Upper lobe of left lung (tissue), 6 donors: ENCODE measurements at places on chromosomes 1 and 21. TPM values are rescaled to one million over a fixed set of nuclear protein-coding genes. Genes with fewer than 3 reads are reported as not detected.

GRCh38 chr1:220315070-220315839 is 43.0 kb upstream of the RAB3GAP2 start:
- DNase-seq = no peak

GRCh38 chr1:36715797-36716196 is 233.1 kb upstream of the CSF3R start:
- no peak for DNase-seq

DNA sequence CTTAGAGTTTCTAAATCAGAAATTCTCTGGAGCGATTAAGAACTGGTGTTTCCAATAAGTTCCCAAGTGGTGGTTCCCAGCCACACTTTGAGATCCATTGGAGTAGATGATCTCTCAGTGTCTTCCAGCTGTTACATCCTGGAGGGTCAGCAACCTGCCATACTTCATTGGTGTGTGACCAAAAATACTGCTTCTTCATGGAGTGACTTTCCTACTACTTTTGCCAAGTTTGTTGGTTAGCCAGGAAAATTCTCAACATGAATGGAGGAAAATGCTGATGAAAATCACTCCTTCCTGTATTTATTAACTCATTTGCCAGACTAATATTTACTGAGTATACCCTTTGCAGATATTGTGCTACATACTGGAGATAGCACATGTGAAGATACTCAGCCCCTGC is 186.1 kb downstream of the FGGY start:
- DNase-seq = no peak

- no peak for DNase-seq
Observed at GRCh38 chr1:237183963-237184540, 142.1 kb downstream of the RYR2 start.

DNA sequence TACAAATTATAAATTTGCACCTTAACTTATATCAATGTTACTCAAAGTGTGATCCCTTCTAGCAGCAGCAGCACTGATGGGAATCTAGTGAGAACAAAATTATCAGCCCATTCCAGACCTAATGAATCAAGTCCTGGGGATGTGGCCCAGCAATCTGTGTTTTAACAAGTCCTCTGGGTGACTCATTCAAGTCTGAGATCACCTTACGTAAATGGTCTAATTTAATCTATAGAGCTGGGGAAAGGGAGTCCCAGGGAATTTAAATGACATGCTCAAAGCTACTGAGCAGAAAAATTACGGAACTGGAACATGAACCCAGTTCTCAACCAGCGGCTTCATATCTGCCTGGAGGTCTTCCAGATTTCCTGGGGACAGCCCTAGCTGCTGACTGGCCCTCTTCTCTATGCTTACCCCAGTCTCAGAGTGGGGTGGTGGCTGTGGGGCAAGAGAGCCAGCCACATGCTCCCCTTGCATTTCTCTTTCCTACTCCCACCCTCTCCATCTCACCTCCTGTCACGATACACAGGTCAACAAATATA is 220.0 kb downstream of the TM2D1 start:
- DNase-seq = no peak

DNA sequence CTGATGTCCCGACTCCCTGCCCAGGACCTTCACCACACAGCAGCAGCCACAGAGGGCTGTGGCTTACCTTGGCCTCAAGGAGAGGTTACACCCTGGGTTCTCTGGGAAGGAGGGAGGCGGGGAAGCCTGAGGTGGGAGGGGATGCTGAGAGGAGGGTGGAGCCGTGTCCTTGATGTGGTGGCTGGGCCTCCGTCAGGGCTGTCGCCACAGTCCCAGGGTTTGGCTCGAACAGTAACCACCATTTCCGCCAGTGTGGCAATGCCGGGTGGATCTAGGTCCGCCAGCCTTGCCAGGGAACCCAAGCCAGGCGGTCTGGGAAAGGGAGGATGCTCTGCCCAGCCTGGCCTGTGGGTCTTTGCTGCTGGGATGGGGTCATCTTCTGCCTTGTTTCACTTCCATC is 18.4 kb upstream of the CDCA8 start:
- DNase-seq = no peak

- no peak for DNase-seq
Observed at GRCh38 chr1:160850993-160851392, 11.7 kb downstream of the CD244 start.

DNA sequence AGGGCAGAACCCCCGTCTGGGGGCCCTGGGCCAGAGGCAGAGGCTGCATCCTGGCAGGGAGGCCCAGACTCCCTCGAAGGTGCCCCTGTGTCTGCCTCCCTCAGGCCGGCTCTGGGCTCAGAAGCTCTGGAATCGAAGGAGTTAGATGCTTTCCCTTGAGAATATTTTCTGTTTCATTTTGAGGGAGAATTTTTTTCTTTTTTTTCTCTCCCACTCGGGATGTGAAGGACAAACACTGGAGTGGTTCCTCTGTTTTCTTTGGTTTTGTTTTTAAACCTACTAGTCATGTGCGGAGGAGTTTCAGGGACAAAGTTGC is 44.7 kb downstream of the PRDM16 start:
- no peak for DNase-seq

- no peak for DNase-seq
Observed at GRCh38 chr1:68442822-68443556, 6.8 kb downstream of the RPE65 start.

DNA sequence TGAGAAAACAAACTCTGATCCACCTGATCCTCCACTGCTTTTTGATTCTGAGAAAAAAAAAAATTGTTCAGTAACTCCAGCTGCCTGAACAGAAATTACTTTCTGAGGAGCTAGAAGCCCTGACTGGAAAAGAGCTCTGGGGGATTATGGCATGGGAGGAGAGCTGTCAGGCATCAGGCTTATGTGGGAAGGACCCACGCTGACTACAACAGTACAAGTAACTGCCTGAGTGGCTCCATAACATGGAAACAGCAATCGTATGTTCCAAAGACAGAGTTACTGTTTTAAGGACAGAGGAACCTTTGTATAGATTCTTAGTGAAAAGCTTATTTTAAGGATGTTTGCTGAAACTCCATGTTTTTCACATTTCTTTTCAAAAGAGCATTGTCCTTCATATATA is 1.2 kb upstream of the ANGPTL7 start:
- DNase-seq = no peak

- DNase-seq = no peak
Observed at GRCh38 chr1:61523229-61523628, 201.7 kb downstream of the TM2D1 start.

DNA sequence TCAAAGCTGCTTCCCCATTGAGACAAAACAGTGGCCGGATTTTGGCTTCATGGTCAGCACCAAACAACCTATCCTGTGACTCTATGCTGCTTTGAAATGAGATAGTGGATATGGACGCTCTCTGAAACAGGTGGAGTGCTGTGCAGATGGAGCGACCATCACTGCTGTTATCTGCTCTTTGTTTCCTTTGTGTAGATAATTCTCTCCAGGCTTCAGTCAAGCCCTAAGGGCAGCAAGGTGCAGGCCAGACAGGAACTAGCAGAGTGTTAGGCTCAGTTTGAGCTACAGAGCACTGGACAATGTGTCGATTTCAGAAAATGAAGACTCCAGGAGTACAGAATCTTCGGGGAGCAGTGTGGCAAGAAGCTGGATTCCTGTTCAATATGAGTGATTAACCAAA is 4.8 kb upstream of the IRF6 start:
- no peak for DNase-seq

DNA sequence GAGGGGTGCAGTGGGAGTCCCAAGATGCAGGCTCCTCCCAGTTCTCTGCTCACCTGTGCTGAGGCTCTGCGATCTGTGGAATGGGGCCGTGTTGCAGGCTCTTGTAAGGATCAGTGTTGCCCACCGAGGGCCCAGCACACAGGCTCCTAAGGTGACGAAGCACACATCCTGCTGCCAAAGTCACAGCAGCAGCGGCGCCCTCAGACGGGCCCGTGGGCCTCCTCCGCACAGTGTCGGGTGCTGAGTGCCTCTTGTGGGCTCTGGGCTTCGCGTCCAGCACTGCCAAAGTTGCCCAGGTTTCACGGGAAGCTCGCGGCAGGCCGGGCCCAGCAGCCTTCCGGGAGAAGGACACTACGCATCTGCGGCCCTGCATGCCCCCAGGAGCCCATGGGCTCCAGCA is 72.1 kb upstream of the ABCG1 start:
- DNase-seq = peak; percentile 83

DNA sequence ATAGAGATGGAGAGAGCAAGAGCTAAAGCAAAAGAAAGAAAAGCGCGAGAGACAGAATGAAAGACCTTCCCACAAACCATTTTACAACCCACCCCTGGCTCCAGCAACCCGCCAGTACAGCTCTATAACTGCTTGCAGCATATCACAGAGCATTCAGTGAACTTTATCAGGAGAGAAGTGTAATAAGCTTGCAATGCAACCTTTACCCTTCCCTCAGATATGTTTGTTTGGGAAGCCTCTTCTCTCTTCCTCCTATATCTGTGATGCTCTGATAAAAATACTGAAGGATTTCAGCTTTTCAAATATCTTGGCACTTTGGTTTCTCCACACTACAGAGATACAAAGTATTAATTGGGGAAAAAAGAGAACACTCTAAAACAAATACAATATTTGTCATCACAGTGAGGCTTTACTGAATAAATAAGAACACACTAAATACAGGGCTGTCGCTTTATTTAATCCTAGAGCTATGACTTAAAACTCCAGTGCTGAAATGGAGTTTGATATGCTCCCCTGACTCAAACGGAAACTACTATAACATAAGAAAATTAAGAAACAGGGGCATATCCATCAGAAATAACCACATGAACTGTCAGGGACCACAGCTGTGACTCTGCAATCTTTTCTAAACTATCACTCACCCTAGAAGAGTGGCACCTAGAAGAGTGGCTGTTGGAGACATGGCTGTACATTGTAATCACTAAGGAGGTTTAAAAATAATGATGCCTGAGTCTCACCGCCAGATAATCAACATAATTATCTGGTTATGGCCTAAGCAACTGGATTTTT is 6.7 kb downstream of the CRP start:
- no peak for DNase-seq

DNA sequence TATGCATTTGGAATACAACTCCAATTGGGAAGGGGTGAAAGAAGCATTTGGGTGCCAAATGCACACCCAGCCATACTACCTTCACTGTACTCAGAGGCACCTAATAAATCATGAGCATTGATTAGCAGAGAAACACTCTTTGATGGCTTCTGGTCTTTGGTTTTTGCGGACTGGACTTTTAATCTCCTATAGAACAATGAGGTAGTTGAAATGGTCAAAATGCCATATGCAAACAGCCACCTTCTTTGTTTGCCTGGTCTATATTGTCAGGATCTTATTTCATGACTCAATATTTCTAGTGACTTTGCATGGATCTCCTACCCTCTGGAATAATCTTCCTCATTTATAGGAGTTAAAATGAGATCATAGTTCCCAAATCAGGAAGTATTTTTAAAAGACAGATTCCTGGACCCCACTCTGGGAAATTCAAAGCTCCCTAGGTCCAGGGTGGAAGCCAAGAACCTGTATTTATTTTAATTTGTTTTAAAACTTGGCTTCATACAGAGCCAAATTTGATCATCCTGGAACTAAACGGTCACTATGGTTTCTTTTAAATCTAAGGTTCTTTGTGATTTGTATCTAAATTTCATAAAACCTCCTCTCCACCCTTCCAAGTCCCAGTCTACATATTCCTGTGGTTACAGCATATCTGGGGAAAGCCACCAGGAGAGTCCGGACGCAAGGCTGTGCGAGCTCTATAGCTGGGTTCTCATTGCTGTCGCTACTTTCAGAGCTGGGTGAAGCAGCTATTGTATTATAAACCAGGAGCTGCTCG is 8.7 kb downstream of the FAM3B start:
- DNase-seq = no peak

Gene RIPPLY3
- 1.5 TPM for total RNA-seq

Gene TMEM51
- total RNA-seq = 11.2 TPM

Gene ALX3
- total RNA-seq = not detected

Gene SLC22A15
- 17.2 TPM for total RNA-seq

Gene ADGRL4
- 4.2 TPM for total RNA-seq

Gene S100A11
- total RNA-seq = 317 TPM
